Kidney tubule cell (primary cell): ENCODE measurements at places on chromosomes 4 and X.

DNA sequence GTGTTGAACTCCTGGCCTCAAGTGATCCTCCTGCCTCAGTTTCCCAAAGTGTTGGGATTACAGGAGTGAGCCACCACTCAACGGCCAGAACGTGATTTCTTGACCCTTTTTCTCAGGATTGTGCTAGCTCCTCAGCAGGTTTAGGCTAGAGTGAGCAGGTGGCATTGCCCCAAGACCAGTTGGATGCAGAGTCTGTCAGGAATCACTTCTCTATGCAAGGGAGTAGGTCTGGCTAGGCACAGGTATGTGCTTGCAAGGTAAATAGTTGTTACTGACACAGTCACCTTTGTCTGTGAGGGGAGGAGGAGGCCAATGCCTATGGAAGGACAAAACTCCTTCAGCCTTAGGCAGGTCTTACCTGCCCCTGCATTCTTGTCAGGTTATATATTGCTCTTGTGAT, 24.2 kb downstream of the SLC25A5 start:
- no peak for DNase-seq

DNA sequence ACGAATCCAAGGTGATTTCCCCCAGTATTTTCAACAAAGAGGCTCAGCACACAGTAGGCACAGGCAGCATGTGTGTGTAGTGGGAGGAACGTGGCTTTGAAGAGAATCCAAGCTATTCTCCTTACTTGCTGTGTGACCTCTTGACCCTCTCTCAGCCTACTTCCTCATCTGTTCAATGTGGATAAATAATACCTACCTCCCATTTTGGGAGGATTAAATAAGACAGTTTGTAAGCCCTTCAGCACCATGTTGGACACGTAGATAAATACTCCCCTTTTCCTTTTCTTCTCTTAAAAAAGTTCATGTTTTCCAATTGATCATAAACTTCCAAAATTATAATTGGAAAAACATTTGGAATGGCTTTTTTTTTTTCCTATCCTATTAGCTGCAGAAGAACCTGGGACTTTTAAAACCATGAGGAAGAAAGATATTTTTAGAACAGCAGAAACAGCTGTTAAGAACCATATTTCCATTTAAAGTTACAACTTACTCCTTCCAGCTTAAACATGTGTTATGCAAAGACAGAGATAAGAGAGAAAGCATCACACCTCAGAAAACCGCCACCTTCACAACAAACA, 56.1 kb upstream of the TMEM131L start:
- DNase-seq, result no peak

DNA sequence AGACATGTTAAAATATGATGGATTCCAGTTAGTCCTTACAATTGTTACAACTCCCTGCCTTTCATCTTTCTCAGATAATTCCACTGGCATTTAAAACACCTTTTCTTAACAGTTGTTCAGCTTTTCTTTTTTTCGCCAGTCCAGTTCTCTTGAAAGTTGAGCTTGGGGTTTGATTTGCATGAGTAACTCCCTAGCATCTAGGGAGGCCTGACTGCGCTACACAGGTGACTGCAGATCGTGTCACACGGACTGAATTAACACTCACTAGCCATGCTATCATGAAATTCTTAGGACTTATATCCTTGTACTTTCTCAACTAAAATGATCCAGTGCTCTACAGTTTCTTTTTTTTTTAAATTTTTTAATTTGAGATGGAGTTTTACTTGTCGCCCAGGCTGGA, 69.8 kb downstream of the ARHGAP24 start:
- peak; percentile 62 for DNase-seq

DNA sequence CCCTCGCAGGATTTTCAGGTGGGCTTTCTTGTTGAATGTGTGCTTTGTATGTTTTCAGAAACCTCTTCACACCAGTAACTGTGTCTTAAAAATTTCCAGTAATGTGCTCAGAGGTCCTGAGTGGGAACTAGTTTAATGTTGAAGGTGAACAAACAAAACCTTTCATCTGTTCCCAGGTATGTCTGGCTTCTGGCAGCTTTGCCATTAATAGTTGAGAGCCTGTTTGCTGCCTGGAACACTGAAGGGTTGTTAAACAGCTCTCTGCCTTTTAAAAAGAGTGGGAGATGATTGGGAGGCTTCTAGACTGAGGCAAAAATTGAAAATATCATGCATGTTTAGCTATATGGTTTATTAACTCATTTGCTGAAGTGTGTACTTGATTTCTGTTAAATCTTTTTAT, 161.2 kb upstream of the AGTR2 start:
- DNase-seq, result no peak

DNA sequence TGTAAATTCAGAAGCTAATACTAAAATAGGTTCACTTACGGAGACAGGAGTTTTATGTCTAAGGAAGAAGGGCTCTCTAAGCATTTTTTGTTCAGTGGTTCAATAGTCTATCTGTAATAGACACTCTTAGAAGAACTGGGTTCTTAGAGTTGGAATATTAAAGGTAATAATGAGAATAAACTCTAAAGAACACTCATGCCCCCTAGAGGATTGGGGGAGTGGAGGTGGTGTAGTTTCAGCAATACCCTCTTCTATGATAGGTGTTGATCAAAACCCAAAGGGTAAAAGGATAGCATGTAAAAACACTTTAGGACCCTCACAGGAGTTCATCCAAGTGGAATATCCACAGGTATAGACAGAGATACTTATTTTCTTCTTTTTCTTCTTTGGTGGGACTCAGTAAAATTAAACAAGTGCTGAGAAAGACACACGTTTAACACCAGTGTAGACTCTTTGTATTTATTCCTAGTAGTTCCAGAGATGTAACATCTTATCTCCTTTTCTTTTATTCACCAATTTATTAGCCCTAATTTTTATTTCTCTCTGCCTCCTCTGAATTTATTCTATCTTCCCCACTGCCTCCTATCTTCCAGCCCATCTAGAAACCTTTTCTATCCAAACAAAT, 25.7 kb upstream of the MND1 start:
- DNase-seq, result peak; percentile 56

- DNase-seq, result peak; percentile 70
These were observed 55.8 kb downstream of the XAGE2 start for GRCh38 chrX:52424656-52425055.

DNA sequence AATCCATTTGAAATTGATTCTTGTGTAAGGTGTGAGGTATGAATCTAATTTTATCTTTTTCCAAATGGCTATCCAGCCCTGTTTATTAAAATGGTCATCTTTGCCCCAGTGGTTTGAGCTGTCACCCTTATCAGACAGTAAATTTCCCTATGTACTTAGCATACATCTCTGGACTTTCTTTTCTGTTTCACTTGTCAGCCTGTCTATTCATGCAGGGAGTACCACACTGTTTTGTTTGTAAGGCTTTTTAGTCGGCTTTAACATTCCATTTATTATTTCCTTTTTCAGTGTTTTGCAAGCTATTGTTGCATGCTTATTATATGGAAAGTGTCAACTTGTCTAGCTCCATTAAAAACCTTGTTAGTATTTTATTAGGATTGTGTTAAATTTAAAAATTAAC, 155.8 kb downstream of the STAG2 start:
- no peak for DNase-seq

- no peak for DNase-seq
These were observed 16.0 kb downstream of the CLDN22 start for GRCh38 chr4:183304067-183304466.

GRCh38 chr4:76987685-76988084, 38.1 kb downstream of the SEPTIN11 start:
- DNase-seq, result no peak

- DNase-seq, result peak; percentile 93
These were observed 65.8 kb upstream of the PRPS1 start for GRCh38 chrX:107562482-107562881.

DNA sequence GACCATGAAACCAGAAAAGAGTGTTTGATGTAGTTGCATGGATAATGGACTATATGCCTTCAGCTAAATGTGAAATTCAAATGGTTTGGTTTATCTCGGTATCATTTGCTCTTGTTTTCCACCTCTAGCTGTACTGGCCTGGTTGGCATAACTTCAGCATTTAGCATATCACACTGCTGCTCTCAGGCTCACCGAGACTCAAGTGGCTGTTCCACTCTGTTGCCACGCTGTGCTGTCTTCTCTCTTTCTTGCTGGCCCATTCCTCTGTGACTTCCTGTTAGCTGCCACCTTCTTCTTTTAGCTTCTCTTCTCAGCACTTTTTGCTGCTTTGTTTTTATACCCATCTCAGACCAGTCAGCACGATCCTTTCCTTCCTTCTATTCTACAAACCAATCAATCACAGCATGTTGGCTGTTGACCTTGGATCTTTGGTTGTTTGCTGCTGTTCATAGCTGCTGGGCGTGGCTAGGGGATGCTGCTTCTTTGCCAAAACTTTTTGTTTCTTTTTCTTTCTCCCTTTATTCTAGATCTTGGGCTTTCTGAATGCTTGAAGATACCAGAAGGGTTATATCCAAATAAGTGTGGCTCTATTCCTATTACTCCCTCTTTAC, 24.0 kb downstream of the INTS6L start:
- DNase-seq, result no peak

- no peak for DNase-seq
These were observed 51.9 kb upstream of the SLC6A14 start for GRCh38 chrX:116384406-116384954.

- DNase-seq, result no peak
These were observed 13.3 kb downstream of the SLC2A9 start for GRCh38 chr4:10007793-10008608.

DNA sequence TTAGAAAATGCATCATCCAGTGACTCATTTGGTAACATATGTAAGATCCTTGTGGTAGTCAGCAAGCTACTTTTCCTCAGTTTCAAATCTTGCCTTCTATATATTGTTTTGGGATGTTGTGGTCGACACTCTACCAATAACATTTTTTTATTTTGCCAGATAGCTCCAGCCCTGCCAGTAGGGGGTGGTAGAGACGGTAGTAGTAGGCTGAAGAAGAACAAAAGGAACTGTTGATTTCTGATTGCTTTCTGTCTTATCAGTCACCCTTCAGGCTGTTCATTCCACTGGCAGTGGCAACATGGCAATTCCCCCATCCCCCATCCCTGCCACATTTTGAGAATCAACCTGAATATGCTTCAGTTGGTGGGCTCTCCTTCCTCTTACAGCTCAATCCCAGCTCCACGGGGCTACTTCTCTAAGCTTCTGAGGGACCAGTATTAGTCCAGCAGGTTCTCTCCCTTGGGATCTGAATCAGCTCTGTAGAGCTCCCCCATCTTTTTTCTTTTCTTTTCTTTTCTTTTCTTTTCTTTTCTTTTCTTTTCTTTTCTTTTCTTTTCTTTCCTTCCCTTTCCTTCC, 171.5 kb upstream of the VEGFC start:
- DNase-seq, result peak; percentile 29

- peak; percentile 81 for DNase-seq
These were observed 31.8 kb downstream of the STAG2 start for GRCh38 chrX:123993326-123993725.

- DNase-seq, result no peak
These were observed 8.3 kb downstream of the INTS6L start for GRCh38 chrX:135528756-135529155.

- no peak for DNase-seq
These were observed 674 bp downstream of the GNPDA2 start for GRCh38 chr4:44725726-44726037.

GRCh38 chrX:17559728-17560379, 177.4 kb upstream of the SCML1 start:
- peak; percentile 90 for DNase-seq

DNA sequence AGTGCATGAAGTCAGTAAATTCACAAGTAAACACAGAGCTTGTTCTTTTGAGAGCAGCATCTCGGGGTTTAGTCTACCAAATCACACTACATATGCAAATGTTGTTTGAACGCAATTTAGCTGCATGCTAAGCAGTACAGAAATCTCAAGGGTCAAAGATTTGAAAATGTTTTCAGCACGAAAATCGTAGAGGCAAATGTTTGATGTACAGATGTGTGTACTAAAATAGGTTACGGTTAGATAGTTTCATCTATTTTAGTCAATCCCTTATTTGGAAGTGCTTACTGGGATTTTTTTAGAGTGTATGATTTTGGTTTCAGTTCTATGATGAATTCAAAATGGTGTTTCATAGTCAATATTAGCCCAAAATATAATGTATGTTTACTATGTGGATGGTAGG, 1928.2 kb upstream of the TENM3 start:
- DNase-seq, result no peak

DNA sequence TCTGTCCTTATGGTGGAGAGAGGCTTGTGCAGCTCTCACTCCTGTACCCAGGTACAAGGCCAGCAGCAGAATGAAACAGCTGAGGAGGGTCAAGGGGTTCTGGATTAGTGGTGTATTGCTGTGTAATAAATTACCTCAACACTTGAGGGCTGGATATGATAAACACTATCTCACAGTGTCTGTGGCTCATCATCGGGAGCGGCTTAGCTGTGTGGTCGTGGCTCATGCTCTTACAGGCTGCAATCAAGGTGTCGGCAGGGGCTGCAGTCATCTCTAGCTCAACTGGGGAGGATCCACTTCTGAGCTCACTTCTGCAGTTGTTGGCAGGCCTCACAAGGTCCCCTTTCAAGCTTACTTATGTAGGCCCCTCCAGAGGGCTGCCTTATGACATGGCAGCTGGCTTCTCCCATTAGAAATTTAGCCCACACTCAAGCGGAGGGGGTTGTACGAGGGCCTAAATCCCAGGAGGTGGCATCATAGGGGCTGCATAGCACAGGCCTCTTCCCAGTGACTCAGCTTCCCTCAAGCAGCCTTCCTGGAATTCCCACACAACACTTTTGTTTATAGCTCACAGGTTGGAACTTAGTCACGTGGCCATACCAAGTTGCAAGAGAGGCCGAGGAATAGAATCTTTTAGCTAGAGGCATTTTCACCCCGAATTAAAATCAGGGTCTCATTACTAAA, 148.2 kb upstream of the RPS6KA3 start:
- peak; percentile 43 for DNase-seq

DNA sequence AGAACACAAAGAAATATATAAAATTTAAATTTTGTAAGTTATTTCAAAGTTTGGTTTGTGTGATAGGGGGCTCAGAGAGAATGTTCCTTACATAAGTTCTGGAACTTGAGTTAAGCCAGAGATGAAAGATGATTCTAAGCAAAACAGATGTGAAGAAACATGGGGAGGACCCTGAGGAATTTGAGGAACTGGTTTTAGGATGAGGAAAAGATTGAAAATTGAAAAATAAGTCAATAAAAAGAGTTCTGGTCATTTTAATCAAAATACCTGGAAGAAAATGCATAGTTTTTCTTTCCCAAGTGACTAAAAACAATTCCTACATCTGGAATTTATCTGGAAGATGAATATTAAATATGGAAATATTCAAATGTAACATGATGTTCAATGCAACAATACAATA, 37.4 kb downstream of the HELQ start:
- no peak for DNase-seq

DNA sequence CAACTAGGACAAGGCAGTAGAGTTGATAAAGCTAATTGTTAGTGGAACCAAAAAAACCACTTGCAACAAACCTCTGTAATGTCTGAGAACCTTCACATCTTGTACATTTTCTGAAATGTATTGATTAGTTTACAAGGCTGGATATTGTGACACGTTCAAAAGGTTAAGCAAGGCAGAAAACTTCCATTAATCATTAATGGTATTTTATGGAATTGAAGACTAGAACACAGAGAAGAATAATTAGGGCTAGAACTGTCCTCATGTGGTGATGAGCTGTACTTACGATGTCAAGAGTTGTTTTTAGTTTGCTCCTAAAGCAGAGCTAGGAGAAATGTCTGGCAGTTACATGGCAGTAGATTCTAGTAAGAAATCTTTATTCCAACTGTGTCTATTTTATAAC, 12.3 kb downstream of the GC start:
- DNase-seq, result peak; percentile 10
